ENCODE measurements at places on chromosomes 12 and 14. TPM values are rescaled to one million over a fixed set of nuclear protein-coding genes. Genes with fewer than 3 reads are reported as not detected.

DNA sequence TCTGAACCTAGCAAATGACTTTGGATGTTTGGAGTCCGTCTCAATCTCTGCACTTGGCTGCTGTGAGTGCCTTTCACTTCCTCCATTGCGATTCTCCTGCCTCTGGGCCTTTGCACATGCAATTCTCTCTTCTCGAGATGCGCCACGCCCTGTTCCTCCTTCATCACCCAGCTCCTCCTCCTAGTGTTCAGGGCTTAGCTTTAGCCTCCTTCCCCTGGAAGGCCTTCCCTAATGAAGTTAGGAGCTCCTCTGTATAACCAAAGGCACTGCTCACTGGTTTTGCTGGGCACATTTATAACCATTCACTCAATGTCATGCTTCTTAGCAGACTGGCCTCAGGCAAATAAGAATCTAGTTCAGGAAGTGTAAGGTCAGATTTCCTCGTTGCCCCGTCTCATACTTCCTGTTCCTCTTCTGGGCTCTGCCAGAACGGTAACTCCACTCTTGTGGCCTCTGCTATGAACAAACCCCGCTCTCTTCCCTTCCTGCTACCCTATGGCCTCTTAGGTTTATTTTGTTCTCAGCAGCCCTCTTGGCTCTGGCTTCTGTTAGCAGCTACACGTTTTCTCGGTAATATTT, 171.4 kb downstream of the CRADD start:
- H3K36me3 ChIP-seq, result peaks cover 15% of the 10 kb centered on the region
- H3K27me3 ChIP-seq, result no peaks in the 10 kb centered on the region
- H3K4me1 ChIP-seq, result peaks cover 12% of the 10 kb centered on the region
- DNase-seq, result no peak
- H3K4me3 ChIP-seq, result no peak overlapping the region
- no peak overlapping the region for H3K27ac ChIP-seq

Gene CPNE6
- not detected for total RNA-seq

GRCh38 chr12:49342914-49343731, 3.6 kb upstream of the DNAJC22 start:
- H3K36me3 ChIP-seq, result no peaks in the 10 kb centered on the region
- peaks cover 36% of the 10 kb centered on the region for H3K27me3 ChIP-seq

GRCh38 chr14:32050878-32051277, 26.2 kb upstream of the ARHGAP5 start:
- H3K4me1 ChIP-seq, result no peaks in the 10 kb centered on the region
- no peak overlapping the region for H3K27ac ChIP-seq
- H3K4me3 ChIP-seq, result no peak overlapping the region
- peaks cover 7% of the 10 kb centered on the region for H3K27me3 ChIP-seq
- H3K36me3 ChIP-seq, result no peaks in the 10 kb centered on the region

DNA sequence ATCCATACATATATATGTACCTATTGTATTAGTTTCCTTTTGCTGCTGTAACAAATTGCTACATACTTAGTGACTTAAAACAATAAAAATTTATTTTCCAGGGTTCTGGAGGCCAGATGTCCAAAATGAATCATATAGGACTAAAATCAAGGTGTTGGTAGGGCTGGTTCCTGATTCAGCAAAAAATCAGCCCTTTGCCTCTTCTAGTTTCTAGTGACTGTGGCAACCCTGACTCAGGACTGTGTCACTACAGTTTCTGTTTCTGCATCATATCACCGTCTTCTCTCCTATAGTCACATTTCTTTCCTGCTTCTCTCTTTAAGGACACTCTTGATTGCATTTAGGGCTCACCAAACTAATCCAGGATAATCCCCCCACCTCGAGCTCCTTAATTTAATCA, 386.3 kb upstream of the TBX3 start:
- peaks cover 8% of the 10 kb centered on the region for H3K4me1 ChIP-seq
- H3K36me3 ChIP-seq, result peaks cover 4% of the 10 kb centered on the region
- no peaks in the 10 kb centered on the region for H3K27me3 ChIP-seq
- H3K4me3 ChIP-seq, result no peak overlapping the region

- DNase-seq, result no peak
- H3K27ac ChIP-seq, result no peak overlapping the region
- no peaks in the 10 kb centered on the region for H3K27me3 ChIP-seq
- peaks cover 37% of the 10 kb centered on the region for H3K4me1 ChIP-seq
Measured at GRCh38 chr14:65299826-65300225, 112.7 kb upstream of the FUT8 start.

DNA sequence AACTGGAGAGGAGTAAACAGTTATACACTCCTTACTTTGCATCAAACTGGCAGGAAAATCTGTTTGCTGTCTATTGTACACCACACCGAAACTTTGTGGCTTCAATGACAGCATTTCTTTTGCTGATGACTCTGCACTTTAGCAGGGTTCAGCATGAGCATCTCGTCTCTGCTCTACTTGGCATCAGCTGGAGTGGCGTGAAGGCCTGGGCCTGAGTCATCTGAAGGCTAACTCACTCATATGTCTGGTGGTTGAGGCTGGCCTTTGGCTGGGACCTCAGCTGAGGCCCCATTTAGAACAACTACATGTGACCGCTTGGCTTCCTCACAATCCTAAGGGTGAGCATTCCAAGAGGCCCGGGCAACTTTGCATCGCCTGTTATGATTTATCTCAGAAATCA, 28.7 kb upstream of the REP15 start:
- peak overlapping the region; percentile 76 for H3K27ac ChIP-seq
- peaks cover 13% of the 10 kb centered on the region for H3K4me1 ChIP-seq
- H3K36me3 ChIP-seq, result peaks cover 65% of the 10 kb centered on the region
- H3K4me3 ChIP-seq, result no peak overlapping the region
- peak; percentile 45 for DNase-seq

DNA sequence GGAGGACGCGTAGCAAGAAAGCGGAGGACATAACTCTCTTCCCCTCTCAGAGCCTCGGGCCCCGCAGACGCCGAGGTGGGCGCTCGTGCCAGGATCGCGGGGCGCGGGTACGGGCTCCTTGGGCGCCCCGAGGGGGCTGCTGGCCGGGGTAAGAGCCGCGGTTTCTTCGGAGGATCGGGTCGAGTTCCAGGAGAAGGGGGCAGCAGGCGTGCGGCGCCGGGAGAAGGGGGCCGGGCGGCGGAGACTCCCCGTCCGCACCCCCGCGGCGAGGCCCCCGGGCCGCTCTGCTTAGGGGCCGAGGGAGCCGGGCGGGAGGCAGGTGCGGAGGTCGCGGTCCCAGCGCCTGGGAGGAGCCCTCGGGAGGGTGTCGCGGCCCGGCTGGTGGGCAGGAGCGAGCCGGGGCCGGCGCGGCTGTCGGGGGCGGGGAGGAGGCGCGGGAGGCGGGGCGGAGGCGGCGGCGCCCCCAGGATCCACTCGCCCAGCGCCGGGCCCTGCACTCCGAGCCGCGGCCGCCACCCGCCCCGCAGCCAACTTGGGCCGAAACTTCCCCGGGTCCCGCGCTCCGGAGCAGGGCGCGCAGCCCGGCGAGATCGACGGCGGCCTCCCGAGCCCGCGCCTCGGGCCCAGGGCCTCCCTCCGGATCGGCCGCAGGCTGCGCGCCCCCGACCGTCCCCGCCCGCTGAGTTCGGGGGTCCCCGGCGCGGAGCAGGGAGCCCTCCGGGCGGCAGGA, 64.4 kb downstream of the FBXL14 start:
- H3K4me3 ChIP-seq, result peak overlapping the region; percentile 92
- peak overlapping the region; percentile 97 for H3K27ac ChIP-seq
- peaks cover 77% of the 10 kb centered on the region for H3K4me1 ChIP-seq
- DNase-seq, result no peak

- H3K4me1 ChIP-seq, result no peaks in the 10 kb centered on the region
- DNase-seq, result no peak
- no peak overlapping the region for H3K27ac ChIP-seq
- no peak overlapping the region for H3K4me3 ChIP-seq
- H3K27me3 ChIP-seq, result no peaks in the 10 kb centered on the region
Measured at GRCh38 chr14:98144964-98145363, 1127.0 kb downstream of the BCL11B start.

DNA sequence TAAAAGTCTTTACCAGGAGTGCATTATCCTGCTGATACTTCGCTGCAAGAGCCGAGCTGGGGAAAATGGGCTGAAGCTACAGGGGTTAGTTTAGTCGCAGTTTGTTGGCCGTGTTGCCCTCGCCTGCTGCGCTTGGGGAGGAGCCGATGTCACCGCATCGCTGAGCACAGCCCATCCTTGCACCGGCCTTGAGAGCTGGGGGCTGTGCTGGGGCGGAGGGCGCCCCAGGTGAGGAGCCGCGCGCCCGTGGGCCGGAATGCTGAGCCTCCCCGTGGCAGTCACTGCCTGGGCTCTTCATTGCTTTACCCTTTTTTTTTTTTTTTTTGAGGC, 50.0 kb downstream of the ADGRD1 start:
- H3K4me3 ChIP-seq, result no peak overlapping the region
- no peaks in the 10 kb centered on the region for H3K4me1 ChIP-seq
- DNase-seq, result no peak
- peaks cover 3% of the 10 kb centered on the region for H3K27me3 ChIP-seq
- H3K36me3 ChIP-seq, result no peaks in the 10 kb centered on the region

Gene EIF2S3B
- total RNA-seq, result 0.88 TPM

- peaks cover 61% of the 10 kb centered on the region for H3K4me1 ChIP-seq
- H3K36me3 ChIP-seq, result no peaks in the 10 kb centered on the region
- peak; percentile 84 for DNase-seq
- H3K4me3 ChIP-seq, result peak overlapping the region; percentile 6
- H3K27ac ChIP-seq, result peak overlapping the region; percentile 42
Measured at GRCh38 chr14:53999061-53999488, 42.5 kb upstream of the BMP4 start.

DNA sequence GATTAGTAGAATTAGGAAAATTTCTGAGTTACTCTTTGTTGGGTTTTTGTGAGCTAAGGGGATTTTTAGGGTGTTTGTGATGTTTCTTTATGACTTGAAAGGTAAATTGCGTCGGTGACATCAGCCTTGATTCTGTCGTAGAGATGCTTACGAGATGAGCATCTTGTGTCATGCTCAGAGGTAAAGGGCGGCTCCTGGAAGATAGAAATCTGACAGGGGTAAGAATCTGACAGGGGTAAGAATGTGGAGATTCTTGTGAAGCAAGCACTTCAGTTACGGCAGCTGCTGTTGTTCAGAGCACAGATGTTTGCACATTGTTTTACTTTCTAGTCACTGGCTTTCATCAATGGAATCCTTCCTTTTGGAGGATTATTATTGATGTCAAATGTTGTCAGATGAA, 22.5 kb downstream of the EML1 start:
- H3K27me3 ChIP-seq, result peaks cover 35% of the 10 kb centered on the region
- H3K4me3 ChIP-seq, result no peak overlapping the region
- H3K4me1 ChIP-seq, result no peaks in the 10 kb centered on the region
- H3K27ac ChIP-seq, result no peak overlapping the region

Gene RPS29
- total RNA-seq, result 1,088 TPM

- no peak overlapping the region for H3K4me3 ChIP-seq
- no peak for DNase-seq
- H3K27ac ChIP-seq, result no peak overlapping the region
- H3K4me1 ChIP-seq, result peaks cover 9% of the 10 kb centered on the region
- peaks cover 21% of the 10 kb centered on the region for H3K27me3 ChIP-seq
Measured at GRCh38 chr14:90829677-90830076, 13.4 kb upstream of the TTC7B start.

- no peak for DNase-seq
- no peaks in the 10 kb centered on the region for H3K27me3 ChIP-seq
- no peaks in the 10 kb centered on the region for H3K36me3 ChIP-seq
- H3K4me1 ChIP-seq, result 0 out of 2 replicates have a peak, but pooled peaks cover 6% of the 10 kb centered on the region
- H3K4me3 ChIP-seq, result no peak overlapping the region
- no peak overlapping the region for H3K27ac ChIP-seq
Measured at GRCh38 chr12:122813310-122813713, 21.9 kb upstream of the HIP1R start.
